Activated CD4-positive, alpha-beta T cell treated with anti-CD3 and anti-CD28 coated beads for 36 hours (primary cell): ENCODE measurements at places on chromosomes 7 and 10. TPM values are rescaled to one million over a fixed set of nuclear protein-coding genes. Genes with fewer than 3 reads are reported as not detected.

The ITGA8 gene
- total RNA-seq = not detected

The SHH gene
- total RNA-seq = not detected

DNA sequence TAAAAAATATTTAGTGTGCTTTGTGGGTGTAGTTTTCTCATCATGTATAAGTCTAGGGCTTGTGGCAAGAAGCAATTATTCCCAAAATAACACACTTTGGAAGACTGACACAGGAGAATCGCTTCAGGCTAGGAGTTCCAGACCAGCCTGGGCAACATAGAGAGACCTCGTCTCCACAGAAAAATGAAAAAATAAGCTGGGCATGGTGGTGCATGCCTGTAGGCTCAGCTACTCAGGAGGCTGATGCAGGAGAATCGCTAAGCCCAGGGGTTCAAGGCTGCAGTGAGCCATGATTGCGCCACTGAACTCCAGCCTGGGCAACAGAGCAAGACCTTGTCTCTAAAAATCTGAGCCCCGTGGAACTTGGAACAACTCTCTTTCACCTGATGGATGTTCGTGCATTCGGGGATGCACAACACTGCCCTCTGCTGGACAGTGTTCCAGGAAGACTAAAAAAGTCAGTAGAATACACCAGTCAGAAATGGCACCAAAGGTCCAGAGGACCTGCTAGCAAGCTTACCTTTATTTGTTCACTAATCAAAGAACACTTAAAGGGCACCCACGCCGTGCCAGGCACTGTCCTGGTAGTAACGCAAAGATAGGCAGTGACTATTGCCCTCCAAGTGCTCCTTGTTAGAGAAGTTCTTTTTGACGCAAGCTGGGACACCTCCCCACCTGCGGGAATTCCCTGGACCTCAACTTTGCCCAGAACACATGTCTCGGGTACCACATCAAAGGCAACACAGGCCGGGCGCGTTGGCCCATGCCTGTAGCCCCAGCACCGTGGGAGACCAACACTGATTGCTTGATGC, 81.9 kb upstream of the CALN1 start:
- DNase-seq = peak; percentile 78

GRCh38 chr10:73205081-73205480, 37.2 kb downstream of the FAM149B1 start:
- no peak for DNase-seq

The NEUROG3 gene
- 0.18 TPM for total RNA-seq

The DOCK4 gene
- 0.32 TPM for total RNA-seq

DNA sequence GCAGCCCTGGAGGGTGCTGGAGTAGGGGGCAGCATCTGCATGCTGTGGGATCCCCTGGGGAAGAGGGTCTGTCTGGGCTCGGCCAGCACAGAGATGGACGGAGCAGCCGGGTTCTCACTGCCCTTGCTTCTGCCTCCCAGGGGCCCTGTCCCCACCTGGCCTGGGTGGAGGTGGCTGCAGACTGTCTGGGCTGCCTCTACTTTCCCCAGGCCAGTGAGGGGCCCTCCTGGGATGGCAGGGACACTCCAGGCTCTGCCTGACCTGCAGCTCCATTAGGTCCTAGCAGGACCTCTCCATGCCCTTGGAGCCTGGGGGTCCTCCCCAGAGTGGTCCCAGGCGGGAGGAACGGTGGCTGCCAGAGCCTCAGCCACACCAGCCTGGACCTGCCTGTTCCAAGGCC, 63.7 kb downstream of the PWWP2B start:
- no peak for DNase-seq

DNA sequence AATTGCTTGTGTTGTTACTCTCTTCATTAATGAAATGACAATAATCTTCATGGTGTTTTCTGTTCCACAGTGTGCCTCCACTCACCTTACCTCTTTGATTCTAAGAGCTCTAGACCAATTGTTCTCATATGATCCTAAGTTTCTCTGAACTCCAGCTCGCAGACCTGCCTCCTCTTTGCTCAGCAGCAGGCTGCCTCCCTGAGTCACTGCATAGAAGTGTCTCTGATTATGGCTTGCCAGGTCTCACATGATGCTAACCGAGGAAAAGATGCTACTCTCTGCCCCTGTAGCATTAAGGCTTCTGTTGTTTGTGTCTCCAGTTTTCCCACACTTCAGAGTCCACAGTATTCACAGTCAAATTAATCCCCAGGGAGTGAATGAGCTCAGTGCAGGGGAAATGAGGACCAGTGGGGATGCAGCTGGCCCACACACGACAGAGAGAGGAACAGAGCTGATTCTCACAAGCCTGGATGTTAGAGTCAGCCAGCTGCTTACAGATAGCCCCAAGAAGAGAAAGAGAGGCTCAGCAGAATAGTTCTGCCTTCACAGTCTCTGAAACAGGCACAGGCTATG, 145.9 kb upstream of the EGR2 start:
- DNase-seq = no peak

GRCh38 chr10:95253686-95254085, 37.1 kb downstream of the PDLIM1 start:
- DNase-seq = no peak

The SPDYE1 gene
- not detected for total RNA-seq

DNA sequence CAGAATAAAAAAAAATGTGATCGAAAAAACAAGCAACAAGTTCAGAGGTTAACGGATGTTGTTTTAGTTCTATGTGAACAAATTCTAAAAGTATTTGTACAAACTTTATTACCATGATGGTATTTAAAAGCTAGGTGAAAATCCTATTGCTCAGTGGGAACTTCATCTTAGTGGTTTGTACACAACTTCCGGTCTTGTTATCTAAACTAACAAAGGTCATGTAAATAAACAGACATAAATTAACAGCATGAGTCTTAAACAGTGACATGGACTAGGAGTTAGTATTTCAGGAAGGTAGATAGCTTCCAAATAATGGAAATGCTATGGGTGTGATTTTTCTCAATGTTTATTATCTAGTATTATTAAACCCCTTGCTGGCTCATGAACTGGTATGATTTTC, 83.8 kb downstream of the SPAG6 start:
- no peak for DNase-seq

The HTR7 gene
- total RNA-seq = not detected

The FAM20C gene
- 0.21 TPM for total RNA-seq

DNA sequence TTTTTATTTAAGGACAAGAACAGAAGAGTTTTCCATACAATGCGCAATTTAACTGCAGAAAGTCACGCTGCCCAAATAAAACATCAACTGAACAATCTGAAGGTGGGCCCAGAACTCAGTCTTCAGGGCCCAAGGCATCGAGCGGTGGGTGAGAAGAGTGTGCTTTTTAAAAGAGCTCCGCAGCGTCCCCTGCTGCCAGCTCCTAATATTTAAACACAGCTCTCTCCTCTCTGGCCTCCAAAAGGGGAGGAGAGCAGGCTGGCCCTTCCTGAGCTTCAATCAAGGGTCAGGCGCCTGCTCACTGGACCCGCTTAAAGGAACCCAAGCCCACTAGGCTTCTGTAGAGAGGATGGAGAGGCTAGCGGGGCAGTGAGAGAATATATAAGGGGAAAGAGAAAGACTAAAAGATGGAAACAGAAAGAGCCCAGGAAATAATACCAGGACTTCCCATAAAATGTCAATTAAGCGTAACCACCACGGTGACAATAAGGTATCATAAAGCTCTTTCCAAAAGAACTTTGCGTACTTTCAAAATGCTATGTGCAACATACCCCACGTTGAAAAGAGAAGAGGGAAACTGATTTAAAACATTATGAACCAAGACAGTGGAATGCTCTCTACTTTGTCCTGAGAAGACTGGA, 2.8 kb downstream of the FAM53B start:
- DNase-seq = peak; percentile 88

- DNase-seq = peak; percentile 62
Observed at GRCh38 chr10:43265799-43266721, 805 bp downstream of the RASGEF1A start.

DNA sequence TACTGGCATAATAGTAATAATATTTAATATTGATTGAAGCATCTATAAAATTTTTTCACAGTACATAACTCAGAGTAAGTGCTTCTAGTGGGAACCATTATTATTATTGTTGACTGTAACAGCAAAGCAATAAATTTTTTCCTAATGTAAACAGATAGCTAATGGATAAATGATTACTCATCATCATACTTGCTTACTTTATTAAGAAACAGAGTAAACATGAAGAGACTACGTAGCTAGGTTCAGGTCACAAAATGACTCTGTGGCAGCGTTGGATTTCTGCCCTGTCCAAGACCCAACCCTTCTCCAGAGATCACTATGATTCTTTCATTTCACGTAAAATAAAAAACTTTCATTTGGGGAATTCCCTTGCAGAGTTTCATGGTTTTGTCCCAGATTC, 8.3 kb upstream of the ABCB5 start:
- DNase-seq = no peak

DNA sequence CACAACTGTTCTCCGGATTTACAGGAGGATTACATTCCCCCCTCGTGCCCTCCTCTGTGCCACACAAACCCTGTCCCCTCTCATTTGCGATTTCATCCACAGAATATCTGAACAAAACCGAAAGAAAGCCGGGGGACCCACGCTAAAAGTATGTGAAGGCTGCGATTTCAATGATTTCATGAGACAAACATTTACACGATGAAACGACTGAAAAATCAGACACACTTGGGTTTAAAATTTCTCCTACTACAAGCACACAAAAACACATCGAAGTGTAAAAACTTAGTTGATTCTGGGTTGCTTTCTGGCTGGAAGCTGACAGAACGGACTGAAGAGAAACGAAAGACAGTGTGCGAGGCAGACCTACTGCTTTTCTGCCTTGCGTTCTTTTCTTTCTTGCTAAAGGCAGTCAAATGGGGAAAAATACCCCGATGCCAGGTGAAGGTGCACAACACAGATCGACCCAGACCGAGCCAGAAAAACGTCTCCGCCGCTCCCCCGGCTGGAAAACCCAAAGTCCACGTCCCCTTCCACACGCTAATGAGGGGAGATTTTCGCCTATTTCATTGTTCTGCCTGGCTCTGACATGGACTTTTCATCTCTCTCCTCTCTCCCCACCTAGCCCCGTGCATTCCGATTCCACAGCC, 1.2 kb downstream of the HIPK2 start:
- peak; percentile 39 for DNase-seq

- DNase-seq = peak; percentile 33
Observed at GRCh38 chr10:69696073-69696731, 66.2 kb downstream of the FAM241B start.

DNA sequence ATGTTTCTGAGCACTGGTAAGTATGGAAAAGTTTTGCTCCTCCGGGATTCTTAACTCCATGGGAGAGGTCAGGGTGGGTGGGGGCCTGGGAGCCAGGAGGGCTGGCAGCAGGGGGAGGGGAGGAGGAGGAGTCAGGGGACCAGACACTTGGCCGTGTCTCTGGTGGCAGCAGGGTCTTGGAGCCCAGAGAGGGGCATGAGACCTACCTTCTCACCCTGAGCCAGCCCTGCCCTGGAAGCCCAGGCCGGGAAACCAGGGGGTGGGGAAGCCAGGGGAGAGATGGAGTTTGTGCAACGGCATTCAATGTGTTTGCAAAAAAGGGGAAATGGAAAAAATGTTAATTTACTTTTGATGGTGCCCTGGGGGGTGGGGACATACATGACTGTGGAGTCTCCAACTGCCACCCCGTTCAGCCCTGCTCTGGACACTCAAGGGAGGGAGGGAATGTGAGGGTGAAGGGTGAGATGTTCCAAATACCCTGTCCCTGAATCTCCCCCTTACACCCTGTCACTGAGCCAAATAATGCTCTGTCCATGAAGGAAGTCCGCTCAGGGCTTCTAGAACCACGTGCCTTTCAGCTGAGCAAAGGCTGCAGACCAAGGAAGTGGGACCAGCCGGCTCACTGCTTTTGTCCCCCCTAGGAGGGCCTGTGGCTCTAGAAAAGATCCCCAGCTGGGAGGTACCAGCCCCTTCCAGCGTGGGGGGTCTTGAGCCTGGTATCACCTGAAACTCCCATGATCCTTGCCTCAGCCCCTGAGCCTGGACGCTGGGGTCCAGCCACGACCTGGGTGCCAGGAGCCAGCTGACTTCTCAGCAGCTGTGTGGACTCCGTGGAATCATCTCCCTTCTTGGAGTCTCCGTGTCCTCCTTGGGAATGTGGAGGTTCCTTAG, 48.3 kb downstream of the TMEM270 start:
- DNase-seq = no peak

The GPR15LG gene
- not detected for total RNA-seq

The MMP21 gene
- not detected for total RNA-seq

The KLF14 gene
- not detected for total RNA-seq

DNA sequence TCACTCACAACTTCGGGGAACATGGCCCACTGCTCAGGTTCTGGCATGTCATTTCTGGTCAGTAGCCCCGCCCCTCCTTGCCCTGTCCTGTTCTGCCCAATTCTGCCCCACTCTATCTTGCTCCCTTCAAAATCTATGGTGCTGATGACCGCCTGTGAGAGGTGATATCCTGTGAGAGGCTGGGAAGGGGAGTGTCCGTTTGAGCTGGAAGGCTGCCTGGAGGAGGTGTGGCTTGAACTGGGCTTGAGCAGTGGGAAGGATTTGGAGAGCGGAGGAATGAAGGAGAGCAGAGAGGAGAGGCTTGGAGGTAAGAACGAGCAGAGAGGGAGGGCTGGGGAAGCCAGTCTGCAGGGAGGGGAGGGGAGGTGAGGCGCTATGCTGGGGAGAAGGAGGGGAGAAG, 145.3 kb downstream of the RPS24 start:
- no peak for DNase-seq

DNA sequence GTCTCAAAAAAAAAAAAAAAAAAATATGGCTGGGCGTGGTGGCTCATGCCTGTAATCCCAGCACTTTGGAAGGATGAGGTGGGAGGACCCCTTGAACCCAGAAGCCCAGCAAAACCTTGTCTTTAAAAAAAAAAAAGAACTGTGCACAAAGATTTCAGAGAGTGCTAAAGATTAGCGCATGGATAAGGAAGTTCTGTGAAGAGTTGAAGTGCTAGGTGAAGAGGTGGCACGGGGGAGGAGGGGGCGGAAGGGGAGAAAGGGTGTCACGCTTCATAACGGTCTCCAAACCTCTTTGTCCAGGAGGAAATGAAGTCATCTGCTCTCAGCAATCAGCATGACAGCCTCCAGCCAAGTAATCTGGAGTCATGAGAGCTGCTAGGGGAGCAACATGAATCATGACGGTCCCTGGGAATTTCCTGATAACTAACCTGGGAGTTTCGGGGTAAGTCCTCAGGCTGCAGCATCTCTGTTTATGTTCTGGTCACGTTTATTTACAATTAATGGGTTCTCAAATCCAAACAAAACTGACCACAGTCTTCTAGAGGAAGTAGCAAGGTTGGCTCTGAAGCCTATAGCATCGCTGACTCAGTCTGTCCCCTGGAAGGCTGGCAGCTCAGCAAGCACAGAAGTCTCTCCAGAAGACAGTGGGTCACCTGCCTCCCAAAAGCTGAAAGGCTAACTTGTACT, 1.9 kb upstream of the PLAU start:
- DNase-seq = peak; percentile 72

- DNase-seq = no peak
Observed at GRCh38 chr10:96670786-96671185, 49.5 kb downstream of the PIK3AP1 start.

GRCh38 chr10:29947701-29948060, 111.7 kb downstream of the JCAD start:
- DNase-seq = no peak

GRCh38 chr10:58856508-58857240, 319.8 kb upstream of the PHYHIPL start:
- no peak for DNase-seq
